T-helper 22 cell (primary cell): ENCODE measurements at places on chromosomes 12 and 14.

DNA sequence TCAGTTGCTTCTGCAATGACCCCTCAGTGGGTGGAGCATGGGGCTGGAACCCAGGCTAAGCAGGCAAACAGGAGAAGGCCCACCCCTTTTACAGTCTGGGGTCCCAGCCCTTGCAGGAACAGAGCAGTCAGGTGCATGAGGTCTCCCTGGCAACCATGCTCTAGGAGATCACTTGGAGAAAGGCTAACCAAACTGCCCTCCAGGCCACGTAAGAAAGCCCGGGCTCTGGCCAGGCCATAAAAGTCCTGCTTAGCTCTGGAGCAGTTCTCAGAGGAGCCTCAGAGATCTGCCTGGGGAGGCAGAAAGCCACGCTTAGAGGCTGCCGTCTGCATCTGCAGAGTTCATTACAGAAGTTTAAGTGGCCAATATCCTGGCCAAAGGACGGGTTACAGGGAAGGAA lies 15.0 kb upstream of the TC2N start:
- DNase-seq = no peak

- no peak for DNase-seq
Observed at GRCh38 chr14:102479777-102480176, 29.8 kb downstream of the ANKRD9 start.

DNA sequence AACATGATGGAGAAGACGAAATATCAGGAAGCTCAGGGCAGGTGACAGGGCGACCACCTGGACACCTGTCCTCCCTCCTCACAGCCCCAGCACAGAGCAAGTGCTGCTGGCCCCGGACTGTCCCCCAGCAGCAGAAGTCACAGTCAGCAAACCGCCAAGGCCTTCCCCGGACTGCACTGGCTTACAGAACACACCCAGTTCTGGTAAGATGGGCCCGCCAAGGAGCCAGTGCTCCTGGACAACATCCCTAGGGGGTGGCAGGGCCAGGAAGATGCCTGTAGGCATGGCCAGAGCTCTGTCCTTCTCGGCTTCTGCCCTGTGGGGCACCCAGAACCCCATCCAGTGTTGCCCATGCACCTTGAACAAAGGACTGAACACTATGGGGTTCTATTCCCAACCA lies 77.9 kb downstream of the BCL11B start:
- no peak for DNase-seq

DNA sequence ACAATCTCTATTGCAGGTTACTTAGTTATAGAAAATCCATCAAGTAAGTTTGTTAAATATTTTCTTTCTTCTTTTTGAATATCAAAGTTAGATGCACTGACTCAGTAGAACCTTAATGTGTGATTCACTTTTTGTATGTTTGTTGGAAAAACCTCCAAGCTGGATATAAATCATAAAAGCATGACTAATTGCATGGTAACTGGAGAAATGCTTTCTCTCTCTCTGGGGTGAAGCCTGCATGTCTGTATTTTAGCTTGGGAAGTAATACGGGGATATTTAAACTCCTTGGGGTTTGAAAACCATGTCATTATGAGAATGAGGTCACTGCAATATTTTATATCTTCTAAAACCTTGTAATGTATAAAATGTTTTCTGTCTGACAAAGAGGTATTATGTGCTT lies 58.6 kb upstream of the MYF6 start:
- no peak for DNase-seq

- no peak for DNase-seq
Observed at GRCh38 chr12:113222730-113223531, 1.7 kb downstream of the TPCN1 start.

DNA sequence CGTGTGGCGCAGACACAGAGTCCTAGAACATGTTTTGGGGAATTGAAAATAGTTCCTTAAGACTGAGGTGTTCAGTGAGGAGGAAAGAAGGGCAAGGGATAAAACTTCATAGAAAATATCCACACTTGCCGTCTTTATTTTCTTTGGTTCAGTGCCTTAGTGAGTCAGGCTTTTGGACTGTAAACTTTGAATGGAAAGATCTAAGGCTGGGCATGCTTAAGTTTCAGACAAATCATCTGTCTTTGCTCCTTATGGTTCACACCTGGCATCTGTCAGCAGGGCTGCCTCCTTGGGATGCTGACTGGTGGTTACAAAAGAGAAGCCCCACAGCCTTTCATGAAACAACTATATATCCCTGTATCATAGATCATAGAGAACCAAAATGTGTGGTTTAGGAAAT lies 136.3 kb upstream of the PRICKLE1 start:
- DNase-seq = no peak

DNA sequence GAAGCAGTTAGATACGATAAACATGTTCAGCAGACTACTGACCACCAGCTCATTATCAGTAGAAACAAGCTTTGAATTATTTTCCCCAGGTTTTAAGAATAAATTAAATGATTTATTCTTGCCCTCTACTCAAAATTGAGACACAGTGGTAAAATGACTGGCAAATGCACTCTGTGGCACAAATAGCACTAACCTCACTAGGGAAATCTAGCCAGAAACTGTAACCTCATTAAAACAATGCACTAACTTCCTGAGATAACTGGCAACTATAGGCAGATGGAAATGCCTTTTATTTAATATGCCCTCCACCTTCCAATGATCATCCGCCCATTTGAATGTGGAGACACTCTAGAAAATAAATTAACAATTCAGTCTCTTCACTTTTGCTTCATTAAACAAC lies 33.2 kb downstream of the CPNE8 start:
- no peak for DNase-seq

DNA sequence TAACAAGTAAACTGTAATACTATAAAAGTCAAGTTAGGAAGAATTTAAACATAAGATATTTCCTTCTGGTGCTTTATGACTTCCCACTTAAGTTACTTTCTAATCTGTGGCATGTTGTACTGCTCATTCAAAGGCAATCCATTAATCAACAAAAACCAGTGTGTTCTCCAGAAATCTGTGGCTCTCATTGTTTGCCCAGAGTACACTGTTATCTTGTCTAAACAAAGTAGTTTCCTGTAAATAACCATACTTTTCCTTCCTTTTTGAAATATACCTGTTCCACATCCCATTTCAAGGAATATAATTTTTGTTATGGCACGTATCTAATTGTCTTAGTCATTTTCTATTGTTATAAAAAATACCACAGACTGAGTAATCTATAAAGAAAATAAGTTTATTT lies 184.1 kb downstream of the CCER1 start:
- DNase-seq = no peak

DNA sequence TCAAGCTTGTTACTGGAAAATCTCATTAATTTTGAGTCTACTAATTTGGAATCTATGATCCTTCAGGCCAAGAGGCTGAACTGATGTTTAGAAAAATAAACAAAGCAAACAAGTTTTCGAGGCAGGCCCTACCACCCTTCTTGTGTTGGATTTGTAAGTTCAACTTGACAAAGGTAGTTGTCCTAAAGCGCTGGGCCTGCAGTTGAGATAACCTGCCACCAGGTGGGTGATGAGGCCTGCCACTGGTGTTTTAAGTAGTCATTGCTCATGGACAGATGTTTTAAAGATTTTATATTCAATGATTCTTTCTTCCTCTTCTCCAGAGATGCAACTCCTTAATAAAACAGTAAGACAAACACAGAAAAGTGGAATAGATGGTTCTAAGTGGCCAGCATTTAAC lies 19.4 kb downstream of the ACVRL1 start:
- DNase-seq = no peak
